ENCODE measurements at places on chromosomes 2 and 18.

DNA sequence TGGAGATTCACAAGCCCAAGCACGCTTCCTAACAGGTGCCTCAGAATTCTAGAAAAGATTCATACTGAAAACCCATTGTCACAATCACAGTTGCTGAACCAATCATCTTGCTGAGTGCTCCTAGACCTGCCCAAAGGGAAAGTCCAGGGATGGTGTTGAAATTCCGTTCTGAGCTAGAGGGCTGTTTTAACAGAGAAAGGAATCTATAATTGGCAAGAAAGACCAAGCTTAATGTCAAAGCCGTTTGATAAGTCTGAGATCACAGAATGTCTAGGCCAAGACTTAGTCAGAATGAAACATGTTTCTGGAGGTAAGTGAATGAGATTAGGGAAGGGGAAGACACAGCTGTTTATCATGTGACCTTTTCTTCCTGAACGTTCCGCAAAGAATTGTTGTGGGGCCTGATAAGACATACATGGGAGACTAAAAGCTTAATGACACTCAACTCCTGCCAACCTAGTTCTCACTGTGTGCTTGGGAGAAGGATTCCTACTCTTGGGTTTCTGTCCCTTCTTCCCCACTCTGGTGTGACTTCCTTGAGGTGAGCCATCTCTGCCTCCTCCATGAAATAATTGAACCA is 27.5 kb downstream of the PMAIP1 start:
- no peak for DNase-seq
- no peak overlapping the region for H3K4me3 ChIP-seq
- no peak overlapping the region for H3K27ac ChIP-seq

GRCh38 chr2:233441161-233442027 is 87.1 kb downstream of the DGKD start:
- H3K36me3 ChIP-seq, result peaks cover 25% of the 10 kb centered on the region
- no peaks in the 10 kb centered on the region for H3K4me1 ChIP-seq
- H3K27ac ChIP-seq, result no peak overlapping the region

- no peaks in the 10 kb centered on the region for H3K36me3 ChIP-seq
- H3K4me1 ChIP-seq, result no peaks in the 10 kb centered on the region
- DNase-seq, result no peak
- no peak overlapping the region for H3K4me3 ChIP-seq
- H3K27ac ChIP-seq, result no peak overlapping the region
- no peaks in the 10 kb centered on the region for H3K27me3 ChIP-seq
Observed at GRCh38 chr2:234611209-234611608, 114.3 kb upstream of the ARL4C start.

DNA sequence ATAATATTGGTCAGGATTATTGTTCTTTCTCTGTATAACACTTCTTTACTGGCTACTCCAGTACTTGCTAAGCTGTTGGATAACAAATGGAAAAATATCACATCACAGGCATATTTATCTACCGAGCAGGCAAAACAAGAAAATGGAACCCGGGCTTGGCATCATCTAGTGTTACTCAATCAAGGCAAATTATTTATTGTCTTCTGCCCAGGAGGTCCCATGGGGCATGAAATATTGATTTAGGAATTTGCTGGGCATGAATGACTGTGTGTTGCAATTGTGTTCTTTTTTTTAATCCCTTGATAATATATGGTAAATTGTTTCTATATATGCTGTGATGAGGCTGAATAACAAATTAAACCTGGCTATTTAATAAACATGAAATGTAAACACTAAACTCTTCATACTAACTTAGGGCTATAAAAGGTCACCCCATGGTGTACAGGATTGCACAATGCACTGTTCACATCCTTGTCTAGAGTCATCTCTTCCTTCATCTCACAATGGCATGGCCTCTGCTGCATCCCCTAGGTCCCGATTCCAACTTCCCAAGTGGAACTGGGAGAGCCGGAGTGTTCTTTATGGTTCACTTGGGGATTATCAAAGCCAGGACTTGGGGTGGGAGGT is 2.2 kb upstream of the PARD3B start:
- no peak overlapping the region for H3K27ac ChIP-seq
- no peak for DNase-seq
- H3K36me3 ChIP-seq, result no peaks in the 10 kb centered on the region
- no peak overlapping the region for H3K4me3 ChIP-seq
- peaks cover 11% of the 10 kb centered on the region for H3K4me1 ChIP-seq

GRCh38 chr2:53516650-53517049 is 251.0 kb upstream of the CHAC2 start:
- peaks cover 9% of the 10 kb centered on the region for H3K4me1 ChIP-seq
- H3K27ac ChIP-seq, result no peak overlapping the region
- no peak for DNase-seq
- no peaks in the 10 kb centered on the region for H3K36me3 ChIP-seq
- H3K4me3 ChIP-seq, result no peak overlapping the region

GRCh38 chr2:119440501-119440870 is 8.8 kb downstream of the TMEM37 start:
- H3K4me3 ChIP-seq, result no peak overlapping the region
- no peaks in the 10 kb centered on the region for H3K27me3 ChIP-seq
- H3K4me1 ChIP-seq, result no peaks in the 10 kb centered on the region
- no peak overlapping the region for H3K27ac ChIP-seq
- DNase-seq, result no peak
- no peaks in the 10 kb centered on the region for H3K36me3 ChIP-seq

GRCh38 chr2:154507186-154507585 is 191.3 kb upstream of the KCNJ3 start:
- no peaks in the 10 kb centered on the region for H3K36me3 ChIP-seq
- H3K4me3 ChIP-seq, result no peak overlapping the region
- H3K27me3 ChIP-seq, result no peaks in the 10 kb centered on the region
- no peak overlapping the region for H3K27ac ChIP-seq
- H3K4me1 ChIP-seq, result no peaks in the 10 kb centered on the region
- DNase-seq, result no peak

- H3K36me3 ChIP-seq, result no peaks in the 10 kb centered on the region
- no peak overlapping the region for H3K27ac ChIP-seq
- no peaks in the 10 kb centered on the region for H3K4me1 ChIP-seq
- DNase-seq, result no peak
- no peaks in the 10 kb centered on the region for H3K27me3 ChIP-seq
Observed at GRCh38 chr2:154247503-154247902, 375.8 kb downstream of the GALNT13 start.

GRCh38 chr2:19536136-19536535 is 177.7 kb upstream of the OSR1 start:
- H3K4me3 ChIP-seq, result no peak overlapping the region
- peaks cover 8% of the 10 kb centered on the region for H3K4me1 ChIP-seq
- H3K27ac ChIP-seq, result no peak overlapping the region
- no peaks in the 10 kb centered on the region for H3K36me3 ChIP-seq
- H3K27me3 ChIP-seq, result no peaks in the 10 kb centered on the region

DNA sequence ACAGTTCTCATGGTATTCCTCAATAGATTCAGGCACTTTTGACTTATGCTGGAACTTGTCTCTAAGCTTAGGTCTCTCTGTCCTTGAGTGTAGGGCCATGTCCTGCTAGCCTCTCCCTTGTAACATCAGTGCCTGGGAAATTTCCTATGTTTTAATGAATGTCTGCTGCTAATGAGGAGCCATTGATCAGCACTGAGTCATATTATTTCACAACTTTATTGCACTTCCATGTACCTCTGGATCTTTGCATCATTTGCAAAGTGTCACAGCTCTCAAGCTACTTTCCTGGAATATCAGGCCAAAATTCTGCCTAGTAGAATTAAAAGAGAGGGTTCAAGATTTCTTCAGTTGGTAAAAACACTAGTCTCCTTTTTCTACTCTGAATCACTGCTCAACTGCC is 102.5 kb downstream of the GAREM1 start:
- no peak overlapping the region for H3K4me3 ChIP-seq
- H3K27ac ChIP-seq, result peak overlapping the region; percentile 25
- DNase-seq, result no peak
- H3K4me1 ChIP-seq, result peaks cover 43% of the 10 kb centered on the region

GRCh38 chr18:46222710-46223360 is 118.7 kb downstream of the HAUS1 start:
- H3K36me3 ChIP-seq, result no peaks in the 10 kb centered on the region
- no peak overlapping the region for H3K27ac ChIP-seq
- no peaks in the 10 kb centered on the region for H3K27me3 ChIP-seq
- no peak overlapping the region for H3K4me3 ChIP-seq

GRCh38 chr18:22088996-22089640 is 80.3 kb upstream of the GATA6 start:
- H3K4me3 ChIP-seq, result no peak overlapping the region
- DNase-seq, result no peak
- no peaks in the 10 kb centered on the region for H3K36me3 ChIP-seq
- H3K27ac ChIP-seq, result no peak overlapping the region
- no peaks in the 10 kb centered on the region for H3K4me1 ChIP-seq
- no peaks in the 10 kb centered on the region for H3K27me3 ChIP-seq

GRCh38 chr2:65075605-65076344 is 19.6 kb downstream of the CEP68 start:
- peaks cover 46% of the 10 kb centered on the region for H3K36me3 ChIP-seq
- H3K4me3 ChIP-seq, result no peak overlapping the region
- no peaks in the 10 kb centered on the region for H3K27me3 ChIP-seq

GRCh38 chr2:214651451-214651850 is 158.0 kb downstream of the BARD1 start:
- no peak overlapping the region for H3K27ac ChIP-seq
- no peak overlapping the region for H3K4me3 ChIP-seq
- no peaks in the 10 kb centered on the region for H3K36me3 ChIP-seq
- no peaks in the 10 kb centered on the region for H3K27me3 ChIP-seq
- DNase-seq, result no peak
- H3K4me1 ChIP-seq, result peaks cover 6% of the 10 kb centered on the region

DNA sequence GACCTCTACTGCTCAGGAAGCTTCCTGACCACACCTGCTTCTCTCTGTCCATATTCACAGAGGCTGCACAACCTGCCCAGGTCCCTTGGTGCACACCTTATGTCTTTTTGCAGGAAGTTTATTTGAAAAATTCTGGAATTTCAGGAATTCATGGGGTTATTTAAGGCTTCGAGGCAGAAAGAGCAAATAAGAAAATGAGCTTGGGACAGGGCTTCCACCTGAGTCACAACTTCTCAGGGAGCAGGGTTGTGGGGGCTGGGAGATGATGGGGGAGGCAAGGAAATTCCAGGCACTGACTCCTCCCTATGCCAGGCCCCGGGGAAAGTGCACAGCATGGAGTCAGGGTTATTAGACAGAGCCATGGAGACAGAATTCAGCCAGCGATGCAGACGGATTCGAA is 57.7 kb downstream of the INHBB start:
- no peak for DNase-seq
- H3K27ac ChIP-seq, result no peak overlapping the region
- H3K4me1 ChIP-seq, result no peaks in the 10 kb centered on the region
- no peaks in the 10 kb centered on the region for H3K27me3 ChIP-seq
- H3K4me3 ChIP-seq, result no peak overlapping the region

Measured in vagina (tissue), 2 donors.